Mesendoderm (in vitro differentiated cells): ENCODE measurements at places on chromosomes 11 and 22.

- DNase-seq: no peak
These were observed 40.9 kb downstream of the C11orf96 start for GRCh38 chr11:43983221-43983810.

DNA sequence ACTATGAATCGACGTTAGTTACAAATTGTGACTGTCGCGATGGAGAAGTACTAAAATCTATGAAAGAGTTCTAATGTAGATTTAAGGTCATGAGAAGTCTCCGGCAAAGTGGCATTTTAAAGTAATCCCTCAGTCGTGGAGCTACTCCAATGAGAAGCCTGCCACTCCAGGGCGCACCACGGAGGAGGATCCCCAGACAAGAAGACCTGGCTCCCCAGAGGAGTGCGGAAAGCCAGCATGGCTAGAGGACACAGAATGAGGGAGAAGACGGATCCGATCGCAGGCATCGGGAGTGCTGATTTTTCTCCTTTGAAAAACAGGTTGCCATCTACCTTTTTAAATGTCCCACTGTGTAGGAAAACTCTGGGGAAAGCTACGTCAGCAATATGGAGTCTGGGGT is 141.6 kb upstream of the TEAD1 start:
- DNase-seq: no peak

DNA sequence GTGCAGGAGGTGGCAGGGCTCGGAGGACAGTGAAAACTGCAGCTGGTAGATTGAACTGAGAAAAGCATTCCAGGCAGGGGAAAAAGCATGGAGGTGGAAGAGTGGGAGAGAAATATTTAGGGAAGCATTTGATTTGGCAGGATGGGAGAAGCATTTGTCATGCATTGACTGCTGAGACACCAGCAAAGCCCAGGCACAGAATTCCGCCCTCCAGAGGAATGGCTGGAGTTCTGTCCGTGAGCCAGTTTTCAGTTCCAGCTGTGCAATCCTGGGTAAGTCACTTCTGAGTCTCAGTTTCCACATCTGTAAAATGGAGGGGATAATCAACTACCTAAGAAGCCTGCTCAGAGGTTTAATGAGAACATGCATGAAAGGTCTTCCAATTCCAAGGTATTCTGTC is 4.3 kb upstream of the TSKU start:
- DNase-seq: no peak

DNA sequence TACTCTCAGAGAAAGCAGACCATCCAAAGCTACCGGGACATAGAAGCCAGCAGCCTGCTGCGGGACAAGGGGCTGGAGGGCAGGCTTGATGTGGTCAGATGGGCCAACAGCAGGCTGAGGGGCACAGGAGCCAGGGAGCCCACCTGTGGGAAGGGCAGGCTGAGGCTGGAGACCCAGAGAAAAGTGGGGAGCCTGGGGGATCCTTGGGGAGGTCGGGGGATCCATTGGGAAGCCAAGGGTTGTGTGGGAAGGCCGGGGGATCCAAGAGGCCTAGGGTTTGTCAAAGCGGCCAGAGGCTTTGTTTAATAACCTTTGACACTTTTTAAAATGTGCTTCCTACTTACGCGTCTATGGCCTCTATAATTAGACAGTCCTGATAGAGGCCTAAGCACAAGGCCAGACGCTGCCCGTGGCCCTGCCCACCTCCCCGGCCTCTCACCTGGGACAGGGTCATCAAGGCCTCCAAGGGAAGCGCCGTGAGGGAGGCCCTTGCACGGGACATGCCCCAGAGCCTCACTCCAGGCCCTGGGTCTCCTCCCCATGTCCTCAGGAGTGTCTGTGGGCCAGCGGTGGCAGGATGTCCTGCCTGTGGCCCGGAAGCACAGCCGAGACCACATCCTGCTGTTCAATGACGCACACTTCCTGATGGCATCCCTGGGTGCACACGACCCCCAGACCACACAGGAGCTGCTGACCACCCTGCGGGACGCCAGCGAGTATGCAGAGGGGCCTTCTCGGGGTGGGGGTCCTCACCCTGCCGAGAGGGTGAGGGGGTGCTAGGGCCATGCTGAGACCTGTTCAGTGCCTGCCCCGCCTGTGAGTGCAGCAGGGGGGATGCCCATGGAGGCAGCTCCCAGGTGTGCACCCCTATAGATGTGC is 8.6 kb upstream of the GTSE1 start:
- no peak for DNase-seq

- no peak for DNase-seq
These were observed 29.1 kb upstream of the ANGPTL5 start for GRCh38 chr11:101945448-101945847.

DNA sequence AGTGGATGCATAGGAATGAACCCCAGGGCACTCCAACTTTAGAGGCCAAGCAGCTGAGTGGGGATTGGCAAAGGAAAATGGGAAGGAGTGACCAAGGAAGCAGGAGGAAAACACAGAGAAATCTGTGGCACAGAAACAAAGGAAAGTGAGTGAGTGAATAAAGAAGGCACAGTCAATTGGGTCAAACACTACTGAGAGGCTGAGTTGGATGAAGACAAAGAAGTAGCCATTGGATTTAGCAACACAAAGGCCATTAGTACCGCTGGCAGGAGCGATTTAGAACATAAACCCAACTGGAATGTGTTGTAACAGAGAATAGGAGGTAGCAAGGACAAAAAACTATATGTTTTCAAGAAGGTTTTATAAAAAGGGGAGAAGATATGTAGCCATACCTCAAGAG is 6.6 kb upstream of the NXPE1 start:
- no peak for DNase-seq
